Activated T-cell treated with anti-CD3 and anti-CD28 coated beads, Interleukin-2, amount 50 U/mL, for 72 hours (primary cell): ENCODE measurements at places on chromosomes 5 and 9. TPM values are rescaled to one million over a fixed set of nuclear protein-coding genes. Genes with fewer than 3 reads are reported as not detected.

GRCh38 chr9:37369671-37370070 is 52.8 kb upstream of the GRHPR start:
- no peak overlapping the region for H3K27ac ChIP-seq
- no peaks in the 10 kb centered on the region for H3K27me3 ChIP-seq
- DNase-seq = no peak
- H3K4me1 ChIP-seq = peaks cover 15% of the 10 kb centered on the region
- no peak overlapping the region for H3K4me3 ChIP-seq

- no peaks in the 10 kb centered on the region for H3K27me3 ChIP-seq
- H3K36me3 ChIP-seq = peaks cover 7% of the 10 kb centered on the region
- DNase-seq = peak; percentile 53
- H3K4me3 ChIP-seq = no peak overlapping the region
Observed at GRCh38 chr9:99140685-99141314, 35.9 kb downstream of the TGFBR1 start.

DNA sequence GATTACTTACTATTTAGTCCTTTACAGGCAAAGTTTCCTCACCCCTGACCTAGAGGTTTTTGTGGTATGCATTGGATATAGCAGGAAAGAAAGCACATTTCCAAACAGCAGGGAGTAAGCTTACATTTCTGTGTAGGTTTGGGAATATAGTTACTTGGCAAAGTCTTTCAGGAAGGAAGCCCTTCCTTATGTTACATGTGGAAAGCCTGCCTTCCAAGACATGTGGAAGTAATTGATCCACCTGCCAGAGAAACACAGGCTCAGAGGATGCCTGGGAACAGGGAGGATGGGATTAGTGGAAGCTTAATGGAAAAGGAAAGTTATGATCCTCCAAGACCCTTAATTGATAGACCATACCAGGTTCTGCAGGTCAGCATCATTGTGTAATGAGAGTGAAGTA is 87.3 kb upstream of the PPP1R2B start:
- peaks cover 15% of the 10 kb centered on the region for H3K27me3 ChIP-seq
- H3K4me1 ChIP-seq = no peaks in the 10 kb centered on the region
- H3K36me3 ChIP-seq = no peaks in the 10 kb centered on the region
- DNase-seq = no peak

GRCh38 chr5:72133212-72133990 is 26.1 kb downstream of the MAP1B start:
- H3K27me3 ChIP-seq = peaks cover 81% of the 10 kb centered on the region
- no peak overlapping the region for H3K27ac ChIP-seq
- DNase-seq = no peak
- no peaks in the 10 kb centered on the region for H3K36me3 ChIP-seq
- H3K4me1 ChIP-seq = peaks cover 13% of the 10 kb centered on the region

IL3 gene
- total RNA-seq = 8.9 TPM

GRCh38 chr5:8376478-8376877 is 507.5 kb downstream of the MTRR start:
- DNase-seq = peak; percentile 14
- no peak overlapping the region for H3K4me3 ChIP-seq
- H3K27ac ChIP-seq = no peak overlapping the region
- H3K27me3 ChIP-seq = no peaks in the 10 kb centered on the region
- H3K36me3 ChIP-seq = no peaks in the 10 kb centered on the region

NPDC1 gene
- total RNA-seq = 27.2 TPM

MORN5 gene
- total RNA-seq = not detected
